T-helper 17 cell (primary cell): ENCODE measurements at places on chromosomes 4 and X.

- DNase-seq, result no peak
Observed at GRCh38 chr4:4862665-4863482, 3.4 kb downstream of the MSX1 start.

DNA sequence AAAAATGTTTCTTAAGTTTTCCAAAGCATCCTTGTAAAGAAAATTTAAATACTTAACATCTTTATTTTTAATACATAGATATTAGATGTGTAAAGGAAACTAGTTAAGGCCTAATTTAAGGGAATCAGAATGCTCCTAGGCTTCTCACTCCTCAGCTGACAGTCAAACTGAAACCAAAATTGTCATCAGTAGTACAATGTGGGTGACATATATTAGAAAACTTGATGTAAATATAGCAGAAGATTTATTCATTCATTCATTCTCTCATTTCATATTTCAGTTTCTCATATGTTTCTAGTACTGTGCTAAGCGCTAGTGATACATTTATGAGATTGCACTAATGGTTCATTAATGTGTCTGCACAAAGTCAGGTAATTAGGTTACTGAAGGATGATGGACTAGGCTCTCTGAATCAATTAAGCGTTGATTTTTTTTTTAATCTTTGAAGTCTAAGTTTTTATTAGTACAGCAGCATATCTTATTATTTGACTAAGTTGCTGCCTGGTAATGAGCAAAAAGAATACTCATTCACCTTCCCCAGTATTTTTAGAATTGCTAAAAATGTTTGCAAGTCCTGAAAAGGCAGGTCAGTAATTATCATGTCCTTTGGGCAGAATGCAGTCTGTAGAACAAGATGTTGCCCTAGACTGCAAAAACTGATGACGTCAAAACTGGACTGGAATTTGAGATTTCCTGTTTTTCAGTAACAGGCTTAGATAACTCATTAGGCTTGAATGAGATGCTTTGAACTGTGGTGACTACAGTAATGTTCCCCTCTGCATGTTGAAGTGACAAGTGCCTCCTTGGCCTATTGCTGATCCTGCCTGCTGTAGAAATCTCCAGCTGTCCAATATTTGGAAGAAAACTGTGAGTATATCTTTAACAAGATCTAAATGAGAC, 128.7 kb downstream of the ARHGAP24 start:
- DNase-seq, result no peak

- DNase-seq, result no peak
Observed at GRCh38 chr4:25302626-25303025, 9.9 kb upstream of the ZCCHC4 start.

DNA sequence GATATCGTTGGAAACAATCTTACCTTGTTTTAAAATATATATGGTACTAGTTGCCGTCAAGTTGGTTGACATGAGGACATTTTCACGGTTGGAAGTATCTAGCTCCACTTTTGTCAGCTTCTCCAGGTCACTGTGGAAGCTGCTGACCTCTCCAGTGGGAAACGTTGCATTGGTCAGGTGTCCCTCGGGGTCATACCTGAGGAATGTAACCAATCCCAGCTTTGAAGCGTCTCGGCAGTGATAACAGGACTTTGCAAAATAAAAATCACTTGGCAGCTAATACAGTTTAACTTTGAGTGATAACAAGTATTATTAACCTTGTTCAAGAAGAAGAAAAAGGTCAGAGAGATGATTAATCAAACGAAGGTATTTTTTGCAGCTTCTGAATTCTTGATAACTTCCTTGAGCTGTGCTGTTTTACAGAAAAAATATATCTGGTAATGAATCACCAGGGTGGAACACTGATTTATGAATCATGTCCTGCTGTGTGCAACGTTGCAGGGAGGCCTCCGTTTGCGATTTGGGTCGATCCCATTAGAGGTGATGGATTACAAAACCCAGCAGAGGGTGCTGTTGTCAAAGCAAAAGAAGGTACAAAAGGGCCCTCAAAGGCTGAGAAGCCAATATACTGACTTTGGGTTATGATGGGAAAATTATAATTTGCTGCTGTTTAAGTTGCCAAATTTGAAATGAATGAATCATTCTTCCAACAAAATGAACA, 60.1 kb downstream of the SH2D1A start:
- DNase-seq, result peak; percentile 24

- no peak for DNase-seq
Observed at GRCh38 chrX:131831185-131831520, 191.9 kb upstream of the STK26 start.

GRCh38 chrX:15358533-15358932, 23.2 kb upstream of the PIGA start:
- no peak for DNase-seq

- peak; percentile 10 for DNase-seq
Observed at GRCh38 chr4:140372751-140373327, 607 bp upstream of the SCOC start.

DNA sequence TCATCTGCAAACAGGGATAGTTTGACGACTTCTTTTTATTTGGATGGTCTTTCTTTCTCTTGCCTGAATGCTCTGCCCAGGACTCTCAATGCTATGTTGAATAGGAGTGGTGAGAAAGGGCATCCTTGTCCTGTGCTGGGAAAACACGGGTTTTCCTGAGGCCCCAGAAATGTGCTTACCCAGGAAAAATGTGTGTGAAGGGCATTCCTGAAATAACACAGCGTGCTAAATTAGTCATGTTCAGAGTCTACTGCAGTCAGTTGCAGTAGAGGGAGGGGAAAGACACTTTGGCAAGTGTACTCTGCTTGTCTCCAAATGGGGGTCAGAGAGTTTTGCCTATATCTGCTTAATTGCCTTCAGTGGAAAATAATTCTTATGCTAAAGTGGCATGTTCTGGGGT, 153.9 kb downstream of the CCNG2 start:
- DNase-seq, result no peak

DNA sequence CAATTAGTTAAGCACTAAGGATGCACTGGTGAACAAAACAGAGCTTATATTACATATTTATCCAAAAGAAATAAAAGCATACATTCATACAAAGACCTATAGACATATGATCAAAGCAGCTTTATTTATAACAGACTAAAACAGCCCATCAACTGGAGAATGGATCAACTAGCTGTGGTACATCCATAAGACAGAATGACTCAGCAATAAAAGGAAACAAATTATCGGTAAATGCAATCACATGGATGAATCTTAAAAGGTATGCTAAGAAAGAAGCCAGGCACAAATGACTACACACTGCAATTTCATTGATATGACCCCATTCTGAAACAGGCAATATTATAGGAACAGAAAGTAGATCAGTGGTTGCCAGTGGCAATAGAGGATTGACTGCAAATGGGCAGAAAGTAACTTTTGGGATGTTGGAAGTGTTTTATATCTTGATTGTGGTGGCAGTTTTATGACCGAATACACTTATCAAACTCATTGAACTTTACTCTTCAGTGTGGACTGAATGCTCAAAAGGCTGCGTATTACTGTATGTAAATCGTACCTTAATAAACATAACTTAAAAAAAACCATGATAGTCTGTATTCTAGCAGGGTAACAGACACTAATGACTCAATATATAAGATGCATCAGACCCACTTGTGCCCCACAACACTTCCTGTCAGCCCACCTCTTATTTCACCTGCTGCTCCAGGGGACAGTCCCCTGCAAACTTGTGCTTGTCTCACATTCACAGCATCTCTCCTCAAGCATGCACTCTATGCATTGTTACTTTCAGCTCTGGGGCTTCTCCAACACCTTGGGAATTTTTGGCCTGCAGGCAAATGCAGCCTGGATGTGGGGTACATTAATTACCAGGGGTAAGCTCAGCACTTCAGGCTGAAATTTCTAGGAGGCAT, 59.1 kb downstream of the MID1IP1 start:
- no peak for DNase-seq

DNA sequence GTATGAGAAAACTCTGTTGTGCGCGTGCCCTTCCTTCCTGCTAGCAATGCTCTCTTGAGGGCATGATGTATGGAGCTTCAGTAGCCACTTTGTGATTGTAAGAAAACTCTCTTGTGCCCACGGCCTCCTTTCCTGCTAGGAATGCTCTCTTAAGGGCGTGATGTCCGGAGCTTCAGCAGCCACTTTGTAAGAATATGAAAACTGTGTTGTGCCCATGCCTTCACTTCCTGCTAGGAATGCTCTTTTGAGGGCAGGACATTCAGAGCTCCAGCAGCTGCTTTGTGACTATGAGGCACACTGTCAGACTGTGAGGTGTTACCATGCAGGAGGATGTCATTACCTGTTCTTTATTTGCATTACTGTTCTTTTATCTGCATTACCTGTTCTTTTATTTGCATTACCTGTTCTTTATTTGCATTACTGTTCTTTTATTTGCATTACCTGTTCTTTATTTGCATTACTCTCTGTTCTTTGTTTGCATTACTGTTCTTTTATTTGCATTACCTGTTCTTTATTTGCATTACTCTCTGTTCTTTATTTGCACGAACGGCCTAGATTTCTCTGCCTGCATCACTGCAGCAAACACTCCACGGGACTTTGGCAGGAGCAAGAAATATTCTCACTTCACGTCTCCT, 166.7 kb downstream of the CRLF2 start:
- DNase-seq, result no peak

GRCh38 chr4:26199596-26199995, 121.2 kb upstream of the RBPJ start:
- no peak for DNase-seq

- no peak for DNase-seq
Observed at GRCh38 chrX:140504371-140505324, at the start of gene SOX3. Gene SOX3 (minus strand): TSS chrX:140505069. CDS start chrX:140505060, 9 bp downstream.

DNA sequence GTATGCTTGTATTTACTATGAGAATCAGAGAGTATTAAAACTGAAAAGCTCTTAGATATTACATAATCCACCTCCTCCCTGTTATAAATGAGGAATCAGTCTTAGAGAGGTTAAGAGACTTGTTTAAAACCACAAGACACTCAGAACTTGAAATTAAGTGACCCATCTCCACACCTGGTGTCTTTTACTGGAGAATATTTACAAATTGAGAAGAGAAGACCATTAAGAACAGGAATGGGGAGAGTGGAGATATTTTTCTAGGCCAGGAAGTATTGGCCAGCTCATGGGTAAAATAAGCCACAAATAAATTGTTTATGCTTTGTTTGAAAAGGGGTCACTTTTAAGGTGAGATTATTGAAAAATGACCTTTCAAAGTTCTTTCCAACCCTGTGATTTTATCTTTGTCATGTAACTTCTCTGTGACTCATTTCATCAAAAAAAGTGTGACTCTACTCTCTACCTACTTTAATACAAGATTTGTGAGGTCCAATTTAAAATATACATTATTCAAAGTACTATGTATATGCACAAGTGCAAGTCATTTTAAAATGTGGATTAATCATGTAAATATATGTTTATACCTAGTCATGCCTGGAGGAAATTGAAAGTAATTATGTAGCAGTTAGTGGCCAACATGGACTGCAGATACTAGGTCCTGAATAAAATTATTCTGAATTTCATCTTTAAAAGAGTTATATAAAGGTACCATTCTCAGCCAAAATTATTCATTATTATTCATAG, 15.9 kb upstream of the COX7B2 start:
- DNase-seq, result no peak
